BE2C (cell line): ENCODE measurements at places on chromosomes 3 and 15.

- DNase-seq = no peak
Measured at GRCh38 chr3:138972941-138973340, 25.9 kb downstream of the FOXL2NB start.

GRCh38 chr3:78761126-78761525 lies 1006.7 kb downstream of the ROBO1 start:
- DNase-seq = no peak

- DNase-seq = peak; percentile 0
Measured at GRCh38 chr15:68379759-68380290, 52.1 kb downstream of the ITGA11 start.

DNA sequence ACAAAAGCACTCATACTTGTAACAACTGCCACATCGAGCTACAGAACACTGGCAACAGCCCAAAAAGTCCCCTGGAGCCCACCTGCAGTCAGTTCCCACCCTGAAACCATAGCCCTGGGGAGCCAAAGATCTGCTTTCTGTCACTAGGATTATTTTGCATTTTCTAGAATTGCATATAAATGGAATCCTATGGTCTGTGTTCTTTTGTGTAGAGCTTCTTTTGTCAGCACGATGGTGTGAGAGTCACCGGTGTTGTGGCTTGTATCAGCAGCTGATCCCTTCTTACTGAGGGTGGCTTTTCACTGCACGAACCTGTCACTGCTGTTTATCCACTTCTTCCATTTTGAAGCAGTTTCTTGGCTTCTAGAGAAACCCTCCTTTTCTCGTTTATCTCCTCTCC lies 60.1 kb upstream of the PRR23E start:
- DNase-seq = no peak

- DNase-seq = no peak
Measured at GRCh38 chr15:93235926-93236780, 147.1 kb upstream of the RGMA start.

DNA sequence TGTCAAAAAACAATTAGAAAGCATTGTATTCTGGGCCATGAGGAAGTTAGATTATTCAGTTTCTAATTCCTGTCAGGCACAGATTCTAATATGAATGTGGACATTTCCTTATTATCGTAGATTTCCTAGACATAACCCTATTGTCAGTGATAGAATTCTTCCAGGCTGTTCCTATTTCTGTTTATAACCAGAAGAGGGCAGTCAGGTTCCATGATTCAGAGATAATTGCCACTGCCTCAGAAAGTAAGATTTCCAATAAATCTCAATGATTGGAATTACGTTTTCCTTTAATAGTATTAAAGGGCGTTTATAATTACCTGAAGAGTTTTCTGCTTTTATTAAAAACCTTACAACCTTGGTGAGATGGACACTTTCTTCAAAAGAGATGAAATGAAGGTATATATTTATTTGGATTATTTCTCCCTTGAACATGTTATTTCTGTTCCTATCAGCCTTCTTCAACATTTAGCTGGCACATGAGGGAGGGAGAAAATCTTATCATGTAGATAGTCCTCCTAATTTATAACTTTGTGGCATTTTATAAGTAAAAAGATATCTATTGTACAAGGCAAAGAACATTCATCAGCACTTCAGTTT lies 439.2 kb downstream of the MCTP2 start:
- DNase-seq = no peak

- DNase-seq = no peak
Measured at GRCh38 chr3:174294616-174295015, 564.5 kb upstream of the NAALADL2 start.

DNA sequence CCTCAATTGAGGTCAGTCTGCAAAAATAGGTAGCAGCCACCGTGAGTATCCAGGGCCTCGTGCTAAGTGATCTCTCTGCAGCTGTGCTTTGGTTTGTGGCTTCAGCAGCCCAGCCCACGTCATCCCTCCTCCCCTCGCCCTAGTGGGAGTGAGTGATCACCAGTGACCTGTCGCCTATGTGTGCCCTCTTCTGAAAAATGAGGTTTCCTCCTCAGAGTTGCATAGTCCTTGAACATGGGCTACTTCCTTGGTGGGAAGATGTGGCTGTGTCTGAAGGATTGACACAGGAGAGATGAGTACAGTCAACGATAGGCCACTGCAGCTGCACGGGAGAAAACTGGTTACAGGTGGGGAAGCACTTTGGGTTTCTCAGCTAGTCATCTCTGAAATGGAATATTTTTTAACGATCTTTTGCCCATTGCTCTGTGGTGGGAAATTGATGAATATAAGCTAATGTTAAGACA lies 144.8 kb upstream of the BHLHE40 start:
- no peak for DNase-seq
